ENCODE measurements at places on chromosomes 13 and 19. TPM values are rescaled to one million over a fixed set of nuclear protein-coding genes. Genes with fewer than 3 reads are reported as not detected.

The PLEKHF1 gene
- 22.5 TPM for total RNA-seq

DNA sequence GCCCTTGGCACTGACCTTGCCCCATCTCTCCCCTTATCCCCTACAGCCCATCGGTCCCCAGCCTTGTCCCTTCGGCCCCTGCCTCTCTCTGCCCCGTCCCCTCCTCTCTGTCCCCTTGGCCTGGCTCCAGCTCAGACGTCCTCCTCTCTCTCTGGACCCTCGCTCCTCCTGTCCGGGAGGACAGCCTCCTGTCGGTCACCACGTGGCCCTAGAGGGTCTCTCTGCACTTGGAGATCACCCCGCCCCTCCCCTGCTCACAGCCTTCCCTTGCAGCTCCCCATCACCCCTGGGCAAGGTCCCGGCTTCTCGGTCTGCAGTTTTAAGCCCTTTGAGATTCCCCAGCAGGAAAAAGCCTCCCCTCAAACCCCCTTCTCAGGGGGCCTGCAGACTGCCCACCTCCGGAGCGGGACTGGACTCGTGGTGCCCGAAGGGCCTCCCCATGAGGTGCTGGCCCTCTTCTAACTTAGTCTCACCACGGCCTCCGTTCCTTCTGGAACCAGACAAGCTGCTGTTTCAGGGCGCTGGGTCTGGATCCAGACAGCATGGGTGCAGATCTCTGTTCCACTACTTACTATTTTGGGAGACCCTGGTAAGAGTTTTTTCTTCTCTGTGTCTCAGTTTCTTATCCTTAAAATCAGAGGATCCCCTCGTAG is 3.3 kb upstream of the KLK15 start:
- no peak for DNase-seq

GRCh38 chr13:82565201-82565600 is 1317.1 kb downstream of the SLITRK1 start:
- DNase-seq = no peak

DNA sequence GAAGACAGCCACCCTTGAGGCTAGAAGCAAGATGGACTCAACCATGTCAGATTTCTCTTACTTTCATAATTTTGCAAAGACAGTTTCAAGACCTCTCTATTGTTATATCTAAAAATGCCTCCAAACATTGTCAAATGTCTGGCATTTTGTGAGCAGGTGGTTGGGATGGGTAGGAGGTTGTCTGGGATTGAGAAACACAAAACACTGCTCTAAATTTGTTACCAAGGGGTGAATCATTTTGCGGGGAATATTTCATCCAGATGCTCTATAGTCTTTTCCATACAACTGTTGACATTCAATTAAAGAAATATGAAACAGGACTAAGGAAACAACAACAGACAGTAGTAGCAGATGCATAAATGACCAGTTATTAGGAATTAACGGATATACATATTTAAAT is 208.2 kb downstream of the ITGBL1 start:
- DNase-seq = no peak

- DNase-seq = no peak
Measured at GRCh38 chr19:49498475-49498874, 2.2 kb downstream of the RPS11 start.

The PSG11 gene
- total RNA-seq = not detected

GRCh38 chr13:30355384-30355699 is 48.0 kb upstream of the KATNAL1 start:
- DNase-seq = no peak

GRCh38 chr13:108288741-108289140 is 19.2 kb downstream of the TNFSF13B start:
- DNase-seq = no peak

DNA sequence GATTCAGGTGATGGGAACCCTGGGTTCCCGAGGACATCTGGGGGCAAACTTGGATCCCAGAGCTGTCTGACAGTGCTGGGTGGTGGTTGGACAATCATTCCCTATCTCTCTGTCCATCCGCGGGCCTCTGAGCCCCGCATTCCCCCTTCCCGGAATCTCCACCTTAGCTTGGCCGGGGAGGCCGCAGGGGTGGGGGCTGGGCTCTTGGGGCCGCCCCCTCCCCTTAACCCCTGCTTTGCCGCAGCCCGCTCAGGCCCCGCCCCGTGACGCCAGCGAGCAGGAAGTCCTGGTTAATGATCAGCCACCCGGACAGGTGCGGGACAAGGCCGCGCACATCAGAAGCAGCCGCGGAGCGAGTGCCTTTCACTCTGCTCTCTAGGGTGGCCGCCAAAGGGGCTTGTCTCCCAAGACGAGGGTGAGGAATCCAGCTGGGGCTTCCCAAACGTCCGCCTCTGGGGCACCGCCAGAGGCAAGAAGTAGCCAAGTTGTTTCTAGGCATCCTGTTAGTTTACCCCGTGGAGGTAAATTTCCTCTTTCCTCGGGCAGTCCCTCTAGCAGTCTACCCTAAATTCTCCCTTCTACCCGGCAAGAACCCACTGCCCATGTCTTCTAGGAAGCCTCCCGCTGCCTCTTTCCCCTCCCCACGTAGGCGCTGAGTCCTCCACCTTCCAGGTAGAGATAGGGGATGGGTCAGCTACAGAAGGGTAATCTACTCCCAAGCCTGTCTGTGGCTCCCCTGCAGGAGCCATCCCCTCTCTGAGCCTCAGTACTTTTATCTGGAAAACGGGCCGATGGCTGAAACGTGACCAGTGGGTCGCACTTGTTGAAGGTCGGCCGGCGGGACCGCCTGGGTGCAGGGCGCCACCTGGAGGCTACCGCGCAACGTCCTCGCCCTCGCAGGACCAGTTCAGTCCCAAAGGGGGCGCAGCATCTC is 3.0 kb downstream of the IRF2BP1 start:
- DNase-seq = peak; percentile 85

- DNase-seq = peak; percentile 88
Measured at GRCh38 chr13:111006506-111007031, 91.7 kb upstream of the ANKRD10 start.

DNA sequence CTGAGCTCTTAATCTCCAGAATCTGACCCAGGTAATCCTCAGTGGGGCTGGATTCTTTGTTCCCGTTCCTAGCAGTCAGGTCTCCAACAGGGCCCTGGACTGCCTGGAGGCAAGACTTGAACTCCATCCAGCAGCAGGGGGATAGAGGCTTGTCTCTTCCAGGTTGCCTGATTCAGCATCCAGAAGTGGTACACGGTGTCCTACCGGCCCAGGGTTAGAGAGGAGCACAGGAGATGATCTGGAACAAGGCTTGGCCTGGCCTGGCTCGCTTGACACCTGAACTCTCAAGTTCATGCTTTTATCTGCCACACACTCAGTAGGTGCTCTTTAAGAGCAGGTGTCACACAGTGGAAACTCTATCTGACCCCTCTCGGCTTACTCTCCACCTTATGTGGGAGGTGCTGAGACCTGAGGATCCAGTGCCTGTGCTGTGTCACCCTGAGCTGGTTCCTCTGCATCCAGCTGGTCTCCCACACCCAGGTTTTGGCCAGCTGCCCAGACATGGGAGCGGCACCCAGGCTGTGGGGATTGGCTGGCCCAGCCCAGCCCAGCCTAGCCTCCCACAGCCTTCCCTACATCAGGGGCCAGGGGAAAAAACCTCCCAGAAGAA is at the start of gene CYP4F3:
TSS of gene CYP4F3 (plus strand) at position 604 of the 610 bp plus-strand sequence. CDS start 519 bp downstream, outside the sequence.
- no peak for DNase-seq

DNA sequence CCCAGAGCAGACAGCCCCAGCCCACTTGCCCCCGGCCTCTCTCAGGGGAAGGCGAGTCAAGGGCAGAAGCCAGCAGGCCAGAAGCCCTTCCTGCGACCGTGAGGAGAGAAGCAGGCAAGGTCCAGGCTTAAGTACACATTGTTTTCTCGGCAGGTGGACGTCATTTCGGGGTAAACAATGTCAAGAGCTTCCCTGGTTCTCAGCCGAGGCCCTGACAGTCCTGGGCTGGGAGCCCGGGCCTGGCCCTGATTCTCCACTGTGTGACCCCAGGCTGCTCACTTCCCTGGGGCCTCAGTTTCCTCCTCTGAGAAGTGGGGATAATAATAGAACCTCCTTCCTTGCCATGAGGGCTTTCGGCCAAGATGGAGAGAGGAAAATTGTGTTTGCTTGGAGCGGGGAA is 19.4 kb downstream of the PLVAP start:
- no peak for DNase-seq

GRCh38 chr19:7550987-7551761 is 15.7 kb downstream of the PNPLA6 start:
- peak; percentile 18 for DNase-seq

GRCh38 chr19:21626924-21627697 is 121.7 kb downstream of the ZNF429 start:
- DNase-seq = no peak

GRCh38 chr13:99320693-99321481 is 13.7 kb upstream of the GPR183 start:
- DNase-seq = peak; percentile 92

DNA sequence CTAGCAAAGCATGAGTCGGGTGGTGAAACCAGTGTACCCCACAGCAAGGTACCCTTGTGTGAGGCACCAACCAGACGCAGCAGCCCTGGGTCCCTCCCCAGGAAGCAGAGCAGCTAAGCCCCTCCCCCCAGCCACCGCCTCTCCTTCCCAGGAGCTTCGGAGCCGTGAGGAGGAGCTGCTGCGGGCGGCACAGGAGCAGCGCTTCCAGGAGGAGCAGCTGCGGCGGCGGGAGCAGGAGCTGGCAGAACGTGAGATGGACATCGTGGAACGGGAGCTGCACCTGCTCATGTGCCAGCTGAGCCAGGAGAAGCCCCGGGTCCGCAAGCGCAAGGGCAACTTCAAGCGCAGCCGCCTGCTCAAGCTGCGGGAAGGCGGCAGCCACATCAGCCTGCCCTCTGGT is 12.4 kb downstream of the TTC9B start:
- DNase-seq = no peak

- peak; percentile 67 for DNase-seq
Measured at GRCh38 chr19:39328046-39328705, 7.5 kb upstream of the LRFN1 start.

The RAD23A gene
- 92.8 TPM for total RNA-seq

The LAIR1 gene
- under 0.01 TPM for total RNA-seq

DNA sequence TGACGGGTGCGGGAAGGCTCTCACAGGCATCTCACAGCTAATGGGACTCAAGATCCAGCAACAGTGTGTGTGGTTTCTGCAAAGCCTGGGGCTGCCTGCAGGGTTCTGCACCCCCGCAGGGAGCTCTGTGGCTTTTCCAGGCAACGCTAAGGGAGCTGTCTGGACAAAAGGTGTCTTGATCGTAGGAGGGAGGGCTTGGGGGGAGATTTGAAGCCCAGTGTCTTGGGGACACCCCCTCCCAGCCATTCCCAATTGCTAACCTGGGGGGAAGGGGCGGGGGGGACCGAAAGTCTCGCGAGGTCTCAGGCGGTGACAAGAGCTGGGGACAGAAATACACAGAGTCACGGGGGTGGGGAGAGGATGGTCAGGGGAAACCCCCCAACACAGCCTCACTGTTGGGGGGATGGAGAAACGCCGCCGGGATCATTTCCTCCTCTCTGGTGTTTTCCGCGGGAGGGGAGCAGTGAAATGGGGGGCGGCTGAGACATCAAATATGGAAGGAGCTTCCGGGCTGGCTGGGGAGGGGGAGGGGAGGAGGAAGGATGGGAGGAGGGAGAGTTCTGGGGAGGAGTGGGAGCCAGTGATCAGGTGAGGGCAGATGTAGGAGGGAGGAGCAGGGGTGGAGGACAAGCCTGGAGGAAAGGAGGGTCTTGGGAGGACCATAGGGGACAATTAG is 13.3 kb downstream of the KCNC3 start:
- DNase-seq = no peak

GRCh38 chr13:32941368-32941767 is 74.9 kb upstream of the KL start:
- no peak for DNase-seq

DNA sequence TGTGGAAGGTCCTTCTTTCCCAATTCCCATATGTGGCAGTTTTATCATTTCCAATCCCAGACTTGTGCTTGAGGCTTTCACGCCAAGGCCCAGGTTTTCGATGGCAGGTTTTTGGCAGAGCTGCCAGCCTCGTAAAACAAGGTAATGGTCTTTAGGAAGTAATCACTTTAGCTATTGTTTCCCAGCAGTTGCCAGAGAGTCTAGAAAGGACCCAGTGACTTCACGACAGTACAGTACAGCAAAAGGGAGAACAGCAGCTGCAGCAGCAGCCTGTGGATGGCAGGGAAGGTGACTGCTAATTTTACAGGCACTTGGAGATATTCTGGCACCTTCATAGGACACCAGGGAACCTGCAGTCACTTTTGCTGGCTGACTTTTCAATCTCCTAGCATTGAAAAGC is 291.6 kb upstream of the MAB21L1 start:
- no peak for DNase-seq

- no peak for DNase-seq
Measured at GRCh38 chr13:88005188-88005587, 334.0 kb downstream of the SLITRK5 start.

DNA sequence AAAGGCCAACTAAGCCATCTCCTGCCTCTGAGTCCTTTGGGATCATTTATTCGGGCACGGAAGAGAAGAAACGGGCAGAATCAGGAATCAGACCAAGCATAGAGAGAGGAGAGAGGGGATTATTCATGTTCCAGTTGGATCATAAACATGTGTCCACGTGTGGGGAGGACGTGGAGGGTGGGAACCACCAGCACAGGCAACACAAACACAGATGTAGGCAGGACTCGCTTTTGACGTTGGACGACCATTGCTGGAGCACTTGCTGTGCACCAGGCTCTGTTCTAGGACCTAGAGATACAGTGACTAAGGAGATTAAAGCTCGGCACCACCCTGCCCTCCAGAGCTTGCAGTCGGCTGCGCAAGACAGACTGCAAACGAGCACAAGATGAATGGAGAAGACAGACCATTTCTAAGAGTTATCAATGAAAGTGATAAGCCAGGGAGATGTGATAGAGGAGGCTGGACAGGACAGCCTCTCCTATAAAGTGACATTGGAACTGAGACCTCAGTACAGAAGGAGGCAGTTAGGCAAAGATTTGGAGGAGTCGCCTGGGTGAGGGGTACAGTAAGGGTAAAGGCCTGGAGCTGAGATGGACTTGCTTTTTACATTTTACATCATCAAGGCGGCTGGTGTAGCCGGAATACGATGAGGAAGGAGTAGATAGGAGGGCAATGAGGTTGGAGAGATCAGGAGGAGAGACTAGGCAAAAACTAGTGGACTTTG is 716 bp downstream of the SH2D3A start:
- no peak for DNase-seq

The PPP1R12C gene
- total RNA-seq = 69.9 TPM

GRCh38 chr13:98279473-98280175 is 102.6 kb upstream of the RNF113B start:
- DNase-seq = no peak

- DNase-seq = no peak
Measured at GRCh38 chr13:50649211-50649610, 194.3 kb downstream of the DLEU7 start.

The MUC16 gene
- total RNA-seq = under 0.01 TPM

- no peak for DNase-seq
Measured at GRCh38 chr13:45861322-45861721, 9.8 kb upstream of the SIAH3 start.

GRCh38 chr19:40597329-40597838 is 3.8 kb upstream of the LTBP4 start:
- DNase-seq = no peak

DNA sequence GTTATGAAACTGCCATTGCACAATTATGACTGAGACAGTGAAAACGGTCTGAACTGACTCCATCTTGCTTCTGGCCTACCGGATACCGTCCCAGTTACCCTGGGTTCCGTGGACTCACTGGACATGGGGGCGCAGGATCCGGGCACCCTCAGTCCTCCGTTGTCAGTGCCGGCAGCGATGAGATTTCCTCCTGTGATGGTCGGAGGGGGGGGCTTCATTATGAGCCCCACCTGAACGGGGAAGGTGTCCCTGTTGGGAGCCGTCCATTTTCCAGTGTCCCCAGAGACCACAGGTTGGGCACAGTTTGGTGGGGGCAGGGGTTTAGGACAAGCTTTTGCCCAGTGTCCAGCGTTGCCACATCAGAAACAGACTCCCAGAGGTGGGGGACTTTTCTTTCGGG is 23.4 kb downstream of the TMEM255B start:
- no peak for DNase-seq

The SULT2B1 gene
- total RNA-seq = not detected
